NCI-H1417 (cell line): ENCODE measurements at places on chromosomes 6 and 20.

DNA sequence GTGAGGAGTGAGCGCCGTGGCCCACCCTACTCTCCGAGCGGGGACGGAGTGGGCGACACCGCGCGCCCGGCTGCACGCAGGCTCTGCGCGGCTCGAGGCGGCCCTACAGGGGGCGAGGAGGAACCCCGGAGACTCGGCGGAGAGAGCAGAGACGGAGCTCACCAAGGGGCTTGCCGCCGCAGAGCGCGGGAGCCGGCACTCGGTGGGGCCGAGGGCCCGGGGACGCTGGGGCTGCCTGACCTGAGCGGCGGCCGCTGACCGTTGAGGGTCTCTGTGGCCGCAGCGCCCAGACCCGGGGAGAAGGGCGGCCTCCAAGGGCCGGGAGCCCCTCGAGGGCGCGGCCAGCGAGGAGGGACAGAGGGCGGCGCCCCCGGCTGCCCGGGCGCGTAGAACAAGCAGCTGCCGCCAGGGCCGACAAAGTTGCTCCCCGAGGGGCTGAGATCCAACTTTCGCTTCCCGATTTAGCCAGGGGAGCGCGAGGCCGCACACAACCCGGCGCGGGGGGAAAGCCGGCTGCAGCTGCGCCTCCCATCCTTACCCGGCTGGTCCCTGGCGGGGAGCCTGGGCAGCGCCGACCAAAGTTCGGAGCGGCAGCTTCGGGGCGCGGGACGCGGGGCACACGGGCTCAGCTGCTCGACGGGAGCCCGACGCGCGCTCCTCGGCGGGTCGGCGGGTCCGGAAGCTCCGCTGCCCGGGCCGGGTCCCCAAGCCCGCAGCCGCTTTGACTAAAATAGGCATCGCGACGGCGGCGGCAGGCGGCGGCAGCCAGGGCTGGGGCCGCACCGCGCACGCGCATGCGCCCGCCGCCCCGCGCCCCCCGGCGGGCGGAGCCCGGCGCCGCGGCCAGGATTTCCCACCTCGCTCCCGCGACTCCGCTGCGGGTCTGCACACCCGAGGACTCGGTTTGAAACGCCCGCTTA lies 43.1 kb downstream of the POPDC3 start:
- peak; percentile 85 for DNase-seq

DNA sequence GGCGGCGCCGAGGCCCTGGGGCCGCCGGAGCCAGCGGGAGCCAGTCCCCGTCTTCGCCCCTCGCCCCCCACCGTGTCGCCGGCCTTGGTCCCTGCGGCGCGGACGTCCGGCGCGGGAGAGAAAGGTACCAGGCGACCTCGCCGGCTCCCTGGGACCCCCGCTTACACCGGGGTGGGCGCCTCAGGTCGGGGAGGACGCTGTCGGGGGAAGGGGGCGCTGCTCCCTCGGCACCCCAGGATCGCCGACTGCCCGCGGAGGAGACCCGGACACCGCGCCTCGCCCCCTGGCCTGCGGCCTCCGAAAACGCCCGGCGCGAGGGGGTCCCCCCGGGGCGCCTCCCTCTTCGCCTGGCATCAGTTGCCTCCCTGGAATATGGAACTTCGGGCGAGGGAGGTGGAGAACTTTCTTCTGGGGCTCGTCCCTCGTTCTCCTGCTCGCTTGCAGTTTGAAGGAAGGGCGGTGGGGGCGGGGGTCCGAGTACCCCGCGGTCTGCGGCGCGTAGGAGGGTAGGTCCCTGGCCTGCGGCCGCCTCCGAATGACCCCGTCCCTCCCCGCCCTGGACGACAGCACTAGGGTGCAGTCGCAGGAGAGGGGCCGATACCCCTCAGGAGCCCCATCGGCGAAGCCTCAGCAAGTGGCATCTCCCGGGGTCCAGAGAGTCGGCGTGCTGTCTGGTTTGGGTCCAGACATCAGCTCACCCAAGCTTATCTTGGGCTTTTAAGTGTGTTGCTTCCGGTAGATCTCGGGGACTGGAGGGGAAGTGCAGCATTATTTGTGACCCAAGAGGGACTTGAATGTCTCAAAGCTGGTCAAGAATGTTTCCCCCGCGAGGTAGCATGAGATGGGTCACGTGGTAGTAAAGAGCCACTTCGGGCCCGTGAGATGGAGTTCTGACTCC lies 549 bp downstream of the ANKRD6 start:
- DNase-seq, result peak; percentile 66

DNA sequence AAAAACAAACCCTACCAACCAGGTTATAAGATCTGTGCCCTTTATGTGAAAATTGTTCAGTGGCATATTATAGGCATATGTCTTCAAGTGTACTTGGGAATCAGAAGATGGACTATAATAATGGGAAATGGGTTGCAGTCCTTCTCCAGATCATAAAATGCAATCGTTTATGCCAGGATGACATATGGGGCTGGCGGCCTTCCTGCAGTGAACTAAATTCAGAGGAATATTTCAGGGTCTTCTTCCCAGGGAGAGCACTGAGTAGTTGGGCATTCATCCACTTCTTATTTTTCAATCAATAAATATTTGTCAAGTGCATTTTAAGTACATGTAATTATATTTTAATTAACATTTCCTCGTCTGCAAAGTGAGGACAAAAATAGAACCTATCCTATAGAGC lies 176.2 kb upstream of the CNR1 start:
- DNase-seq, result no peak

- no peak for DNase-seq
These were observed 802.4 kb downstream of the EYS start for GRCh38 chr6:64904616-64905015.
